ENCODE measurements at places on chromosomes 2 and 18.

- peak; percentile 83 for DNase-seq
Observed at GRCh38 chr2:177264693-177265587, at the start of gene NFE2L2. Gene NFE2L2, minus strand, starts transcription at chr2:177264727. Its CDS starts 151 bp downstream, at chr2:177264576.

DNA sequence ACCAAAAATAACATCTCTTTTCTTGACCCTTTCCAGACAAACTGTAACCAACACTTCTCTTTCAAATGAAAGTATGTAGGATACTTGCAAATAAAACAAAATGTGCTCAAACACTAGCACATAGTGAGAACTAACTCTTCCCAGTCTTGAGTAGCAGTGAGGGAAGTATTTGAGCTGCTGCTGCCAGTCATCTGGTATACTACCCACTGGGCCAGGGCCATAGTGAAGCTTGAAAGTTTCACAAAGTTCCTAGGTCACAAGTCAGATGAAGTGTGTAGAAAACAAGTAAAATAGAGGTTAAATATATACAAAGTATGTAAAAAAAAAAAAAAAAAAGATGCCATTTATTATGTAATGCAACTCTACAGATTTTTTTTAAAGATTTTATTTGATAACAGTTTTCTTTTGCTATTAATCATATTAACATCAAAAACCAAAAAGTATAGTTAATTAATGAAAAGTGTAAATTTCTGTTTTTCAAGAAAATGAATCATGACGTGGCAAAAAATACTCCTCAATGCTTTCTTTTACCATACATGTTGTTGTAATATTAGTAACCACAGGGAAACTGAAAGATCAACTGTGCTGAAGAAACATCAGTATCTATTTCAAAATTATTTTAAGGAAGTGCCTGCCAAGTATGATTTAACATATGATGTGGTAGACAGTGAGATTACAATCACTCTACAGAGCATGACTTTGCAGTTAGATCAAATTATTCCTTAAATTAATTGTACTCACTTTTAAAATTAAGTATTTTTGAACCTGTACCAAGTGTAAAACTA is 21.6 kb upstream of the TRIB2 start:
- no peak for DNase-seq

DNA sequence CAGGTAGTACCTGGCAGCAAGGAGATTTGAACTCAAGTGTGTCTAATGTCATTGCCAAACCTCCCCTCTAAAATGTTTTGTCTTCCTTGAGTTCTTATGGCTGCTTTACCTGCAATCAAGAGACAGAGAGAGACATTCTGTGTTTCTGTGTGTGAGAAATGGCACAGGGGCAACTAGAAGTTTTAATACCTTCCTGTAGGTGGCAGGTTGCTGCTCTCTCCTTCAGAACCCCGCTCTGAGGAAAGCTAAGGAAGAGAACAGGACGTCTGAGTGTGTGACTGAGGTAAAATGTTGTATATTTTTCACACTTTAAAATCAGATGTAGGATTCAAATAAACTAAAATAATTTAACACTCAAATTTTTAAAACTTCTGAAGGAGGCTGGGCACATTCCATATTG is 19.2 kb downstream of the DTNA start:
- peak; percentile 25 for DNase-seq

GRCh38 chr2:11720752-11721151 is 25.7 kb upstream of the LPIN1 start:
- DNase-seq, result no peak

DNA sequence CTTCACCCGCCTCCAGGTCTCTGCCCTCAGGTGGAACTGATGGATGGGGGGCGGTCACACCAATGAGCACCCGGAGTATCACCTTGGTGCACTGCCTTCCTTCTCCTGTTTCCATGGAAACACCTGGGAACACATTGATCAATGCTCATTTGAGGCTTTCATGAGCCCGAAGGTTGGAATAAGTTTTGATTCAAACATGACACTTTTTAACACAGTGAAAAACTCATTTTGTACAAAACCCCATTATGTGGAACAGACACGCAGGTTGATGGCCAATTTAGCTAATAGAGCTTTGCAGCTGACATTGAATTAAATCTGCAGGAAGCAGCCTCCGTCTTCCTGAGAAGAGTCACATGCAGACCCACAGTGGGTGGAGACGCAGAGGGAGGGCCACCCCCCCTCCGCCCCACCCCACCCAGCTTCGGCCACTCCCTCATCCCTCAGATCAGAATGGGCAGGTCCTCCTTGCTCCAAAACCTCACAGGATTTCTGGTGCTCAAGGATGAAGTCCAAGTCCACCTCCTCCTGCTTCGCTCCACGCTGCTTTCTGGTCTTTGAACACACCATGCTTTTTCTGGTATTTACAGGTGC is 96.0 kb upstream of the MYCN start:
- DNase-seq, result no peak

DNA sequence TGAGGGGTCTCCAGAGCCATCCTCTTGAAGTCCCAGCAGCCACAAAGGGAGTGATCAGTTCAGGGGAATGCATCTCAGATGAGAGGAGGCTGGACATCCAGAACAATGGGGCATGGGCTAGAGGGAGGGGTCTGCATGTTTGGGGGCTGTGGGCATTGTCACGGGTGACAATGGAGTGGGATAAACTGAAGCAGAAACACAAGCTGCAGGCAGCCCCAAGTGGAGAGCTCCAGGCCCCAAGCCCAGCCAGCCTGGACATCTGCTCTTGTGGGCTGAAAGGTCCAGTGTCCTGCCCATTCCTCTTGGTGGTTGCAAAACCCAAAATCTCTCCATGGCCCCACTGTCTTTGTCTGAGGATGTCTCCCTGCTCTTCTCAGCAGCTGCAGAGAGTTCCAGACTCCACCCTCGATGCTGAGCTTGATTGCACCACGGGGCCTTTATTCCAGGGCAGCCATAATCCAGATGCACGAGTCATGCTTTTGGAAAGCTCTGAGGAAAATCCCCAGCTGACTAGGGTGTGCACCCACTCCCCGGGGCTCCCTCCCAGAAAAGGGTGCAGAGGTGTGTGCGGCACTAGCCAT is 149.4 kb downstream of the TNS1 start:
- no peak for DNase-seq

DNA sequence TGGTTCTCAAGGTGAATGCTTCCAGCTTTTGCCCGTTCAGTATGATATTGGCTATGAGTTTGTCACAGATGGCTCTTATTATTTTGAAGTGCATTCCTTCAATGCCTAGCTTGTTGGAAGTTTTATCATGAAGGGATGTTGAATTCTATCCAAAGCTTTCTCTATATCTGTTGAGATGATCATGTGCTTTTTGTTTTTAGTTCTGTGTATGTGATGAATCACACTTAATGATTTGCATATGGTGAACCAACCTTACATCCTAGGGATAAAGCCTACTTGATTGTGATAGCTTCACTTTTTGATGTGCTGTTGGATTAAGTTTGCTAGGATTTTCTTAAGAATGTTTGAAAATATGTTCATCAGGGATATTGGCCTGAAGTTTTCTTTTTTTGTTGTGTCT is 112.1 kb downstream of the MBD2 start:
- no peak for DNase-seq

DNA sequence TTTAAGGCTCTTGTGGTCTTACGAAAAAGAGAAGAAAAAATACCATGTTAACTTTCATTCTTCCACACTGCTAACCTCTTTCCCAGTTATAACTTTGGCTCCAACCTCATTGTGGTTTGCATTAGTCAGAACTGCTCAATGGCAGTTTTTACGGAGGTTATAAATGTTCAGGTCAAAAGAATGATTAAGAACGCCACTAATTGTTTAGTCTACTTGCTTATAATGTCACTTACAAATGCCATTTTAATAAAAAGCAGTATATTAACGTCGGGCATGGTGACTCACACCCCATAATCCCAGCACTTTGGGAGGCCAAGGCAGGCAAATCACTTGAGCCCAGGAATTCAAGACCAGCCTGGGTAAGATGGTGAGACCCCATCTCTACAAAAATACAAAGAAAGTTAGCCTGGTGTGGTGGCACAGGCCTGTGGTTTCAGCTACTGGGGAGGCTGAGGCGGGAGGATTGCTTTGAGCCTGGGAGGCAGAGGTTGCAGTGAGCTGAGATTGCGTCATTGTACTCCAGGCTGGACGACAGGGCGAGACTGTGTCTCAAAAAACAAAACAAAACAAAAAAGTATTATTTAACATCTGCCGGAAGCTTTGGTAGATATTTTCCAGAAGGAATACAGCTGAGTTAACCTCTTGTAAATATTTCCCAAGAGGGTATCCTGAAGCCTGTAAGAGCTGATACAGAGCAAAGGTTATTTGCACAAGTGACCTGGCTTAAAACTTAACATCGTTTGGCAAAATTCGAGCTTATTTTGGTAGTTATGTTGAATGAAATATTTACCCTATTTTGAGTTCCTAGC is 5.1 kb downstream of the AGPS start:
- no peak for DNase-seq

GRCh38 chr2:225457482-225457881 is 58.0 kb downstream of the NYAP2 start:
- no peak for DNase-seq

- DNase-seq, result no peak
Observed at GRCh38 chr2:222960126-222960525, 91.9 kb upstream of the KCNE4 start.

GRCh38 chr2:216690853-216691741 is 4.3 kb downstream of the IGFBP5 start:
- DNase-seq, result no peak

DNA sequence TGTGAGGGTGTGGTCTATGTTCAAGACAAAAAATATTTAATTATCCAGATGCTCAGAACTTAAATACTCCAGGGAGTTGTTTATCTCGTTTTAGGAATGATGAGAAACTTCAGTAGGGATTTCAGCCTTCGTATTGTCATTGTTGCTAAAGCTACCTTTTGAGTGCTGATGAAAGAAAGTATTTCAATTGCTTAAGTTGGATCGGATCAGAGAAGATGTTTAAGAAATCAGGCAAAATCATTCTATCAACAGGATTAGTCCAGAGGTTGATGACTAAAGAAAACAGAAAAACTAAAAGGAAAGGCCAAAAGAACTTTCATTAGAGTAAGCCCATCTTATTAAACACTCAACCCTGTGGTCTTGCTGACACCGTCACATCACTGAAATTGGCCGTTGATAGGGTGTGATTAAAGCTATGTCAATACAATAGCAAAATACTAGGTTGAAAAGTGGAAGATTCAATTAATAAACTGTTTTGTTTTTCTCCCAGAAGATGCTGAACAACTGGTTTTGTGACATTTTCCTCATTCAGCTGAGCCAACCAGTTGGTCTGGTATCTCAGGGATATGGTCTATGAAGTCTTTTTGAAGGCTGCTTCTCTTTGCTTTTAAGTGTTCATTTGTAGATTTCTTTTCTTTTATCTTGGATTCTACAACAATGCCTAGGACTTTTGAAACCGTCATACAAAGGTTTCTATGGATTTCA is 551.7 kb downstream of the SLC4A3 start:
- DNase-seq, result no peak

DNA sequence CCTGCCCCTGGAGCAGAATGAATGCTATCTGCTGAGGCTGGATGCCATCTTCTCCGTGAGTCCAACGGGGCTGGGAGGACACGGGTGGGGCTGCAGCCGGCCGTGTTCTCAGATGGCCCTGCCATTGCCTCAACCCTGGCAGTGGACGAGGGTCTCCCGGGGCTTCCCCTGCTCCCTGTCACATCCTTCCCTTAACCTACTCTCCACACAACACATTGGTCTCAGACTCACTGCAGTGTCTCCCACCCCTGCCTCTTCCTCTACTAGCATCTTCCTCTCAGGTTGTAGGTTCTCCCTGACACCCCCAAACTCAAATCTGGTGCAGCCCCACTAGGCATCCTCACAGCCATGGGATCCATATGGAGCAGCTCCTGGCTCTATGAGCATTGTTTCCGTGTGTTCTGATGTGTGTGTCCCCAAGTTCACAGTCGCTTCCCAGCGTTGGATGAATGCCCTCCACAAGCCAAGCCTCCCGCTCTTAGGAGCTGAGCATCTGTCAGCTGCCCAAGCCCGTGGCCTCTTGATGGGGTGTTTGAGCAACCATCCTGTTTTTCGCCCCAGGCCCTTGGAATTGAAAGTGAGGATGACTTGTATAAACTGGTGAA is 27.8 kb downstream of the OTOF start:
- no peak for DNase-seq

All from Jurkat, Clone E6-1 (cell line).